K562 (cell line): ENCODE measurements at places on chromosomes 13 and 19. TPM values are rescaled to one million over a fixed set of nuclear protein-coding genes. Genes with fewer than 3 reads are reported as not detected.

CCDC8 gene
- 21.9 and 22.5 TPM in 2 replicates for total RNA-seq

SIGLEC14 gene
- total RNA-seq = not detected in 2 replicates

TEX29 gene
- total RNA-seq = not detected in 2 replicates

ZNF260 gene
- total RNA-seq = 5.8 and 7.3 TPM in 2 replicates

FKRP gene
- 11.2 and 14.9 TPM in 2 replicates for total RNA-seq
